Glutamatergic neuron (in vitro differentiated cells): ENCODE measurements at places on chromosomes 2 and 18. TPM values are rescaled to one million over a fixed set of nuclear protein-coding genes. Genes with fewer than 3 reads are reported as not detected.

- DNase-seq: no peak
Observed at GRCh38 chr18:54879691-54880090, 51.4 kb downstream of the RAB27B start.

- DNase-seq: no peak
Observed at GRCh38 chr2:195619590-195619989, 37.4 kb upstream of the SLC39A10 start.

GRCh38 chr2:48508461-48509124 is 21.4 kb upstream of the STON1 start:
- no peak for DNase-seq

- no peak for DNase-seq
Observed at GRCh38 chr18:56891116-56891515, 240.0 kb downstream of the WDR7 start.

DNA sequence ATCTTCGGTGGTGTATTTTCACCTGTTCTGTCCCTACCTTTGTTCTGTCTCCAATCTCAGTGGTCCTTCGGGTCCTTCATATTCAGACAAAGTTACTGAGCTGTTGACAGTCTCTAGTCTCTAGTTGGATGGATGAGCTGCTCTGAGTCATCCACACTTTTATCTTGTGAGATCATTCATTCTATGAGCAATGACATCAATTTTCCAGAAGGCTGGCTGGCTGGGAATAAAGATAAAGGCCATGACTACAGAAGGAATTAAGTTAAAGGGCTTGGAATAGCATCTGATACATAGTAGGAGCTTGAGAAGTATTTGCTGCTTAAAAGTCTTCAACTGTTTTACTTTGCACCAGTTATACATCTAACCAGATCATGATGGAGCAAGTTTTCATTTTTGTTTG is 43.1 kb upstream of the SLC39A10 start:
- no peak for DNase-seq

Gene NEB
- 0.59 TPM for total RNA-seq

Gene CFAP53
- total RNA-seq: 0.22 TPM

Gene TRABD2A
- total RNA-seq: not detected

GRCh38 chr18:28735731-28736130 is 558.8 kb upstream of the CDH2 start:
- no peak for DNase-seq

GRCh38 chr18:78241535-78242253 is 737.9 kb upstream of the SALL3 start:
- DNase-seq: no peak

- no peak for DNase-seq
Observed at GRCh38 chr2:174931724-174932123, 73.5 kb downstream of the CHN1 start.

Gene KIAA2012
- not detected for total RNA-seq

GRCh38 chr2:222423632-222424275 is 589 bp upstream of the SGPP2 start:
- no peak for DNase-seq

DNA sequence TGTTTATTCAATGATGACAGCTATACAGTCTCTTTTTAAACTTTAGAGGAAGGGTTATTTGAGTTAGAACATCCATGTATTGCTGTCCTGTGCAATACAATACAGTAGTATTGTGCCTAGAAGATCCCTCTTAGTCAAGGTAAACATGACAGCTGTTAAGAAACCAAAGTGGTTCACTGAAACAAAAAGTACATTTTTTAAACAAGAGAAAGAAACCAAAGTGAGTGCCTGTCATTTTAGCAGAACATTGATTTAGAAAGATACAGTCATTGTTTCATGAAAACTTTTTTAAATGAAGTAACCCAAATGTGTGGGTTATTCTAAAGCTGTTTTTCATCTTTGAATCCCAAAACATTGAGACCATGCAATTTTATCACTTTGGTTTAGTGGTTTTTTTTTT is 15.5 kb downstream of the ITPRID2 start:
- no peak for DNase-seq

Gene ASB18
- not detected for total RNA-seq

Gene TEKT4
- total RNA-seq: not detected

DNA sequence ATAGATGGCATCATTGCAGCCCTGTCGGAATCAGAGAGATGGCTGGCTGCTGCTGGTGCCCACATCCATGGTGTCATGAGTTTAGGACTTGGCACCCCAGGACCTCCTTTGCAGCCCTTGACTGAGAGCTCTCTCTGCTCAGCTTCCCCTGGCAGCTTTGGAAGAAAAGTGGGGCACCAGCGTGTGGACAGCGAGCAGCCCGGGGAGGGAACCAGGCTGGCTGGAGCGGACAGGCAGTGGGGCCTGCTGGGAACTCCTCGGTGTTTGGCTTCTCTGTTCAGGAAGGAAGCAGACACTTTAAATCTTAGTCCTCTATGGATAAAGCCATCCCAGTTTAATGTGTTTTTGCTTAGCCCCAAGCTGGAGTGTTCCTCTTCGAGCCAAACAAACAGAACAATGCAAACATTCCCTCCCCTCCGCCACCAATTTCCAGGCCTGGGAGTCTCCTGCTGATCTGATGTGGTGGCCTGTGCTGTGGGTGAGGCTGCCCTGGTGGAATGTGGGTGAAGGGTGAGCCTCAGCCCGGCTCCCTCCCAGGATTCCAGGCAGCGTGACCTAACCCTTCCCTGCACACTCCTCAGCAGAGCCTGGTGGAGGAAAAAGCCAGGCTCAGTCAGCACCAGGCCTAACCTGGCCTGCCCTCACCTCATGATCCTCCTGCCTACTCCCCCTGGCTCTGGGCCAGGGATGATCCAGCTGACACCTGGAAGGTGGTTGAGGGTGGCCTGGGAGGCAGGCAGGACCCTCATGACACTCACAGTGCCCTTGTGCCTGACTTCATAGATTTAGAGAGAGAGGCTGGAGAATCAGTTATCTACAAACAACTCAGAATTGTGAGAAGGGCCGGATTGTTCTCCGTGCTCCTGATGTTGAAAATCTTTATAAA is 21.6 kb upstream of the ITGB6 start:
- DNase-seq: no peak

Gene SIX3
- 0.86 TPM for total RNA-seq

Gene CNTNAP5
- total RNA-seq: 22.0 TPM

GRCh38 chr2:6576302-6576701 is 289.4 kb downstream of the CMPK2 start:
- DNase-seq: no peak

Gene CREG2
- 1.3 TPM for total RNA-seq

DNA sequence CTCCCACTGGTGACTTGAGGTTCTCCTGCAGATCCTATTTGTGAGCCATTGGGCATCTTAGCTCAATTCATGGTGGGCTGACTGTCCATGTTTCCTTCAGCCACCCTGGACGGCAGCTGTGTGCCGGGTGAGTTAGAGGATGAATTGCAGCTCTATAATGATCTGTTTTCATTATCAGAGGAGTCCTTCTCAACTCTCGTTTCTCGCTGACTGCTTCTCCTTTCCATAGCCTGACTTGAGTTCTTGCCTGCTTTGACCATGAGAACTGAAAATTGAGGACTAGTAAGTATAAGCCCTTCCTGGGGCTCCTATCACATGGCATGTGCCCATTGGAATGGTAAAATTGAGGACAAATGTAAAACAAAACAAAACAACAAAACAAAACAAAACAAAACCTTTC is 121.8 kb downstream of the CDC42EP3 start:
- DNase-seq: no peak

DNA sequence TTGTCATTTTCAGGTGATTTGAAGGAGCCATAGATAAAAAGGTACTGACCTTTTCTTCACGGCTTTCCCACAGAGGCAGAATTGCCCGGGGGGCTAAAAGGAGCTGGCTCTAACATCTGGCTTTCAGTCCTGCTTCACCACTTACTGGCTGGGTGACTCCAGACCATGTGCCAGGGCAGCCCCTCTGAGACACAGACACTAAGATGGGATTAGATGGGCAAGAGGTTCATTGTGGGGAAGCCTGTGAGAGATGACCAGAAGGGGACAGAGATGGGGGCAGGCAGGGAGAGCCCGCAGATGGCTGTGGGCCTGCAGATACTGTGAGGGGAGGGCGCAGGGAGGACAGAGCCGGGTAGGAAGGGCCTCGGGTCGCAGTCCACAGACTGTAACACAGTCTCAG is 74.7 kb upstream of the TTC39C start:
- no peak for DNase-seq

- no peak for DNase-seq
Observed at GRCh38 chr2:197163712-197164140, 146.9 kb downstream of the ANKRD44 start.

GRCh38 chr2:202149155-202149762 is 76.2 kb downstream of the KIAA2012 start:
- no peak for DNase-seq

- no peak for DNase-seq
Observed at GRCh38 chr2:232802091-232802490, 25.7 kb upstream of the KCNJ13 start.

GRCh38 chr2:173989160-173989883 is 24.1 kb upstream of the SP3 start:
- DNase-seq: no peak

DNA sequence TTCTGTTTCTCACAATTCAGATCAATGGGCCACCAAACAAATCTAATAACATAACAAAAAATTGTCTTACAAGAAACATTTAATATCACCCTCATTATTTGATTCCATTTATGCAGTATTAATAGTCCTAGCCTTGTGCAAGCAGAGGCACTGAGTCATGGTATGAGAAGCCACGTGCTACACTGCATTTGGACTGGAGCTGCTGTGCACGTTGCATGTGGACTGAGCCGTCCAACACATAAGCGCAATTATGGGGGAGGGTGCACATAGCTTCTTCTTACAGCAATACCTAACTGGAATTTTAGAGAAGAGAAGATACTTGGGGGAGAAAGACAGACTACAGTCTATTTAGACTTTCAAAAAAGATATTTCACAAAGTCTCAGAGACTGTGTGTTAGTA is 329.6 kb upstream of the ID2 start:
- DNase-seq: no peak

DNA sequence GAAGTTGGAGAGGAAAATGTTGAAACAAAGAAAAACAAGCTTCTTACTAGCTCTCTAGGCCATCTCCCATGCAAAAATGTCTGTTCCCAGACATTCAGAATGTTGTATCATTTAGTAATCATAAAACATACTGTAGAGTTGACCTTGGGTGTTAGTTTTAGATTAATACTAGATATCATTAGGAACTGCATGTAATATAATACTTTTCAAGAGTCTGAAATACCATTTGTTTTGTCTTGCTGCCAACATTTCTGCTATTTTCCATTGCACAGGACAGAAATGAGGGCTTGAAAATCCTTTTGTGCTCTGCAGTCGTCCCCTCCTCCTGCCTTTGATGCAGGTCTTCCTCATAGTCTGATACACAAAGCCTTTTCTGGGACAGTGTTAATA is 89.5 kb upstream of the RBMS1 start:
- no peak for DNase-seq

Gene STAM2
- 25.1 TPM for total RNA-seq

Gene CXCR4
- total RNA-seq: 215 TPM

DNA sequence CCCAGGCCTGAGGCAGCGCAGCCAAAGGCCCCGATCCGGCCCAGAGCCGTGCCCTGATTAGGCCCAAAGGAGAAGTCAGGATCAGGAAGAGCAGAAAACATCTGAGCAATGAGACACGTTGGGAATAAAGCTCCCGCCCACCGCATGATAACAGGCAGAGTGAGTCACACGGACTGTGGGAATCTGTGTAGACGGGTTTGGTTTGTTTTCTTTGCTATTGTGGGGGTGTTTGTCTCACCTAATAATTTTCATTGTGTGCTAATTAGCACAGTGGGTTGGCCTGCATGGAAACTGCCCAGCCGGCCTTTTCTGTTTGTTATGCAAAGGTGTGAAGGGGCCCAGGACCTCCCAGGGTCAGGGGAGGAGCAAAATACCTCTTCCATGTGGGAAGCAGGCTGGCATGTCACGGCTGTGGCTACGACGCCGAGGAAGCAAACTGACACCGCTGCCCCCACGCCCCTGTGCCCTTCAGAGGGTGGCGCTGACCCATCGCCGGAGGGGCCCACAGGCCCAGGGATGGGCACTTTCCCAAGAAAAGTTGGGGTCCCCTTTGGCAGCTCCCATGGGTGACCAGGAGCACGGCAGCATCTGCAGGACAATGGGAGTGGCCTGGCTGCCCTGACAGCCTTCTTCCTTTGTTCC is 68.4 kb upstream of the CTDP1 start:
- DNase-seq: peak; percentile 8

DNA sequence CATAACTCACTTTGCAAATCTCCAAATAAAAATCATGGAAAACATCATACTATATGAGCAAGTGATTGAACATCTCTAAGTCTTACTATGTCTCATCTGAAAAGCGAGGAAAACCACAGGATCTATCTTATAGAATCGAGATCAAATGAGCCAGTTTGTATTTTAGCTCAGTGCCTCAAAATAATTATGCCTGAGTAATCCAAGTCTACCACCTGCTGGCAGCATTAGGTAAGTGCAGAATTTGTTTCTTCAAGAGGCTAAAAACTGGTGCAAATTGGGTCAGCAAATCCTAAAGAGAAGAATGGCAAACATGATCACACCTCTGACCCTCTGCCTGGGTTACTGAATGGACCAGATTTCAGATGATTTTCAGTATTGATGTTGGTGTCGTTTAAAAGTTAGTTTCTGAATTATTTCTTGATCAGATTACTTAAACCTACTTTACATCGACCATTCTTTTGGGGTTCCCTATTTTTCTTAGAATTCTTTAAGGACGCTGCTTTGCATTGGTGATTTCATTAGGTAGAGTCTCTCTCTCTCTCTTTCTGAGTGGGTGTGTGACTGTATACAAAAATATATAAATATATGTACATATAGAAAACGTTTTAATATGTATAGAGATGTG is 12.7 kb upstream of the FHOD3 start:
- no peak for DNase-seq

DNA sequence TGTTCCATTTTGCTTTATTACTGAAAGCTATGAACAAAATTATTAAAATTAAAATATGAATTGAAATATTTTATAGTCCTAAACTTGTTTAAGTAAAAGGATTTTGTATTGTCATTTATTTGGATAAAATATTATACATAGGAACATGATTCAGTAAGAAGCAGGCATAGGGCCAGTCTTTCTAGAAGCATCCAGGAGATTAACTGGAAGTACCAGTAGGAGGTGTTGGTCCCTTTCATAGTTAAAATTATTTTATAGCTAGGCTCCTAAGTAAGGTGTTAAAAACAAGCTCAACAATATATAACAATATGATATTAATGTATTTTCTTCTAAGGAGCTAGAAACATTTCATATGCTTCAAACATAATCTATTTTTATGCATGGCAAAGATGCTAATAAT is 43.7 kb downstream of the FIGN start:
- no peak for DNase-seq

DNA sequence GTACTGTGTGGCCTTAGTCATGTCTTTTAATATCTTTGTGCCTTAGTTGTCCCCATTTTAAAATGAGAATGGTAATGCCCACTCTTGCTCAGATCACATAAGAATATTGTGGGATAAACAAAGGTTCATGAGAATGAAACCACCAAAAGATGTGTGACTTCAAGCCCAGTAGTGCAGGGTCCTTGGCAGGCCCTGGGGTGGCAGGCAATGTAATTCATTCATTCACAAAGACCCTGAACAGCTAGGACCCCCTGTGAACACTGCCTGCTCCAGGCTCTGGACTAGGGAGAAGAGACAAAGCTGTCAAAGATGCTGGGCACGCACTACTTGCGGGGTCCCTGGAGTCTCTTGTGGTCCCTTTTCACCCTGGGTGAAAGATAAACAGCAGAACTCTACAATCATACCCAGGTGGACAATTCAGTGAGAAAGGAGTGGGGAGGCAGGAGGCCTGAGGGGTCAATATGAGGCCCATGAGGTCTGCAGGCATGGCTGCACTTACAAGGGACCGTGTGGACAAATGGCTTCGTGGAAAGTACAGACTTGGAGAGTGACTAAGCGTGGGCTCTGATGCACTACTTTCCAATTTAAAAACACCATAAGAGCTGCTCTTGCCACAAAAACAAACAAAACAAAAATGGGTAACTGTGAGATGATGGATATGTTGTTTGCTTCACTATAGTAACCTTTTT is 136.1 kb downstream of the SMAD7 start:
- DNase-seq: peak; percentile 1
